ENCODE measurements at places on chromosomes 11 and 22.

GRCh38 chr11:46360878-46361277, 13.6 kb downstream of the DGKZ start:
- DNase-seq: no peak

- no peak for DNase-seq
Observed at GRCh38 chr11:42778193-42778592, 533.6 kb upstream of the API5 start.

- DNase-seq: no peak
Observed at GRCh38 chr11:69409812-69410645, 71.4 kb upstream of the LINC01488 start.

GRCh38 chr22:40216041-40216756, 38.5 kb downstream of the TNRC6B start:
- DNase-seq: no peak

- no peak for DNase-seq
Observed at GRCh38 chr11:33062137-33062536, 22.8 kb downstream of the TCP11L1 start.

DNA sequence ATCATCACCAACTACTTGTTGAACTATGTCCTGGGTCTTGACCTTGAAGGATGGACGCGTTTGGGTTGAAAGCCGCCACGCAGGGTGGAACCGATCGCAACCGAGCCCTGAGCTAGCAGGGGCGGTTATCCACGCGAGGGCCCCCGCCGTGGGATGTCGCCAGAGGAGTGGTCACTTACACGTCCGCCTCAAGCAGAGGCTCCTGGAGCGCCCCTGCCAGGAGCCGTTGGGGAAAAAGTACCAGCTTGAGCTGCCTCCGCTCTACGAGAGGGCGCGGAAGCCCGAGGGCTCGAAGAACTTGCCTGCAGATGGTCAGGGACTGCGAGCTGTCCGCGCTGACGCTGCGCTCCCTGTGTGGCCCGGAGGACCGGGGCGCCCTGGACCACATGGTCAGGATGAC, 100.7 kb upstream of the OR4C13 start:
- no peak for DNase-seq

GRCh38 chr22:40855979-40856512, 393 bp downstream of the ST13 start:
- peak; percentile 5 for DNase-seq

- DNase-seq: no peak
Observed at GRCh38 chr11:111730871-111731591, 35.2 kb downstream of the PPP2R1B start.

- peak; percentile 24 for DNase-seq
Observed at GRCh38 chr11:43359422-43359818, 700 bp downstream of the TTC17 start.

DNA sequence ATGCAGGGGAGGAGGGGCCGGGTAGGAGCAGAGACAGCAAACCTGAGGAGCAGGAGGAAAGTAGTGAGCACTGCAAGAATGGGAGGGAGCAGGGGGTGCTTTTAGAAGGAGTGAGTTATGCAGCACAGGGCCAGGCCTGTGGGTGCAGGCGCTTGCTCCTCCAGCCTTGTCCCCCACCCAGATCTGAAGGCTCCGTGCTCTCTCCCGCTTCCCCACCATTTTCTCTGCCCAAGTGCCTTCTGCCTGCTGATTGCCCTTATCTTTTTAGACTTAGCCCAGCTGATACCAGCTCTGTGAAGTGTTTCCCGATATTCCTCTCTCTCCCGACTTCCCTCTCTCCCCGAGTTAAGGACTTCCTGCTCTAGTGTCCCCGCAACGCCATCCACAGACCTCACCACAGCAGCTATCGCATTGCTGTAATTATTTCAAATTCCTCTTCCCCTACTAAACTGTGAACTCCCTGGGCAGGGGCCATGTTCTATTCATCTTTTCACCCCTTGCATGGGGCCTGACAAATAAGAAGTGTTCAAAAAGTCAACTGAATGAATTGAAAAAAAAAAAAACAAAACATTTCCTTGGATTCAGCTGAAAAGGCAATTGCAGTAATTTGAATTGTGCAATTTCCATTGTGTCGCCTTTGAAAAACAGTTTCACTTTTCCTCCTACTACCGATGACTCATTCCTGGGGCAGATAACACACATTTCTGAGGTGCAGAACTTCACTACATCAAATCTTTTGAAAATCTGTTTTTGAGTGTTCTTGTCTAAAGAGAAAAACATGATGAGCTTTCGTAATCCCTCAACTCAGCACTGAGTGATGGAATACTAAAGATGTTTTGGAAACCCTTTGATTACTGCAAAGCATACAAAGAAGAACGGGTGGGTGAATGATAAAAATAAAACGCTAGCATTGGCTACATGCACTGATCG, 69.7 kb upstream of the BMAL1 start:
- no peak for DNase-seq

Measured in GM12891 (cell line).